Fibroblast of skin of right biceps (primary cell): ENCODE measurements at places on chromosomes 13 and 19.
A peak's percentile ranks its signal among the peaks of the same experiment; 100 is the strongest.

DNA sequence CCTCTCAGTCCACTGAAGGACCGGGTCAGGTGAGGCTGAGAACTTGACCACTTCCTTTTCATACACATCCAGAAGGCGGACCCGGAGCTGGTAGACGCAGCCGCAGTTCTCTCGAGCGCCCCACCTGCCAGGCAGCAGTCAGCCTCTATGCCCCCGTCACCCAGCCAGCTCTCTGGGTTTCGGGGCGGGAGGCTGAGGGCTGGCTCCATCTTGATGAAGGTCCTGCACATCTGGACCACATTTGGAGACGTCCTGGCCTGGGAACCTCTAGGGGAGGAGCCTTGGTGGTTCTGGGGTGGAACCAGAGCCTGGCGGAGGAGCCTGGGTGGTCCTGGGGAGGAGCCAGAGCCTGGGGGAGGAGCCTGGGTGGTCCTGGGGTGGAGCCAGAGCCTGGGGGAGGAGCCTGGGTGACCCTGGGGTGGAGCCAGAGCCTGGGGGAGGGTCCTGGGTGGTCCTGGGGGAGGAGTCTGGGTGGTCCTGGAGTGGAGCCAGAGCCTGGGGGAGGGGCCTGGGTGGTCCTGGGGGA is 14.3 kb downstream of the MRPS12 start:
- DNase-seq, result peak; percentile 14

GRCh38 chr19:47679922-47680857 is 33.0 kb upstream of the EHD2 start:
- no peak for DNase-seq

DNA sequence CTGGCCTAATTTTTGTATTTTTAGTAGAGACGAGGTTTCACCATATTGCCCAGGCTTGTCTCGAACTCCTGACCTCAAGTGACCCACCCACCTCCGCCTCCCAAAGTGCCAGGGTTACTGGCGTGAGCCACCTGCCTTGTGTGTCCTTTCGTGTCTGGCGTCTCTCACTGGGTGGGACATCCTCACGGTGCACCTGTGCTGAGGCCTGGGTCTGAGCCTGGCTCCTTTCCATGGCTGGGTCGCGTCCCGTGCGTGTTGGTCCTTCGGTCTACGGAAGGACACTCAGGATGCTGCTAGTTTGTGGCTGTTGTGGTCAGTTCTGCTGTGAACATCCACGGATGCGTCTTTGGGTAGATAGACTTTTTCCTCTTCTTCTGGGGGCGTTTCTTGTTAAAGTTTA is 19.6 kb downstream of the PIAS4 start:
- DNase-seq, result no peak

DNA sequence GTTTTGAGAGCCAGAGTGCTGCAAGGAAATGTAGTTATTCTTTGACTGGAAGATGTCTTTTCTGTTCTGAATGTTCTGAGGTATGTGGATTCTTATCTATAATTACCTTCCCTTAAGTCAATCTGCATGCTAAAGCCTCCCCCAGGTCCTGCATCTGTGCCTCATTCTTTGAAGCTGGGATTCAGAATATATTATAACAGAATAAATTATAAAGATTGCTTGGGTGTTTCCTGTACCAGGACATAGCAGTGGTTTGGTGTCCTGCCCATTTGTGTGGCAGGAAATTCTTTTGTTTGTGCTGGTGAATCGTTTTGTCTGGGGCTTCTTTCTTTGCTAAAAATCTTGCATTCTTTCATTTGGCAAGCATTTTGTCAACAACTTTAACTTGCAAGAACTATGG is 60.2 kb downstream of the ITGBL1 start:
- DNase-seq, result peak; percentile 60

- DNase-seq, result peak; percentile 16
Observed at GRCh38 chr13:63516124-63516523, 2100.5 kb upstream of the PCDH20 start.

GRCh38 chr13:21849323-21849722 is 178.4 kb downstream of the FGF9 start:
- DNase-seq, result no peak

DNA sequence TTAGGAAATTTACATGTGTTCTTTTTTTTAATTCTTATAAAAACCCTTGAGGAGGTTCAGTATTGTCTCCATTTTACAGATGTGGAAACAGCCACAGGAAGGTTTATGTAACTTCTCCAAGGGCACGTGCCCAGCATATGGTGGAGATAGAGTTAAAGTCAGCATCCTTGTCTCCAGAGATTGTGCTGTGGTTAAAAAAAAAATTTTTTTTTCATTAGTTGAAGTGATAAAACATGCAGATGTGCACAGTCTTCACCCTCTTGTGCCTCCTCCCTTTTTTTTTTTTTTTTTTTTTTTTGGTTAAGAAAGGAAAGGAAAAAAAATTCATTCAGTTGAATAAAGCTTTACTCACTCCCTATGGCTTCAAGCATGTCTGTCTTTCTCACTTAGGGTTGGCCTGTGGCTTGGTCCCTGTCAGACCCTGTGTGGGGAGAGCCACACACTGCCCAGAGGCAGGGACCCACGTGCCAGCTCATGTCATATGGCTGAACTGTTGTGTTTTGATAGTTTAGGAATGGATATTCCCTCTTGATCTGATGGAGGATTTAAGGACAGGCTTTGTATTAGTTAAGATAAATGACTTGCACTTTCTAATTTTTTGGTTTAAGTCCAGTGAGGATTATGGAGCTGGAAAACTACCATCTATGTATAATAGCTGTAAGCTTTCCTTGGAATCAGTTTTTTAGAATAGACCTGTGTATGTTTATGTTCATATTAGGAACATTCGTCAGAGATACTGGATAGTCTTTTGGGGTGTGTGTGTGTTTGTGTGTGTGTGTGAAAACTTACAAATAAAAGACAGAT is 19.3 kb downstream of the RNASEH2B start:
- DNase-seq, result no peak

- no peak for DNase-seq
Observed at GRCh38 chr19:34328982-34329381, 36.0 kb upstream of the GPI start.

GRCh38 chr19:49546825-49547565 is 19.2 kb downstream of the RCN3 start:
- peak; percentile 84 for DNase-seq

- DNase-seq, result no peak
Observed at GRCh38 chr19:15671237-15671821, 1.6 kb upstream of the CYP4F12 start.

DNA sequence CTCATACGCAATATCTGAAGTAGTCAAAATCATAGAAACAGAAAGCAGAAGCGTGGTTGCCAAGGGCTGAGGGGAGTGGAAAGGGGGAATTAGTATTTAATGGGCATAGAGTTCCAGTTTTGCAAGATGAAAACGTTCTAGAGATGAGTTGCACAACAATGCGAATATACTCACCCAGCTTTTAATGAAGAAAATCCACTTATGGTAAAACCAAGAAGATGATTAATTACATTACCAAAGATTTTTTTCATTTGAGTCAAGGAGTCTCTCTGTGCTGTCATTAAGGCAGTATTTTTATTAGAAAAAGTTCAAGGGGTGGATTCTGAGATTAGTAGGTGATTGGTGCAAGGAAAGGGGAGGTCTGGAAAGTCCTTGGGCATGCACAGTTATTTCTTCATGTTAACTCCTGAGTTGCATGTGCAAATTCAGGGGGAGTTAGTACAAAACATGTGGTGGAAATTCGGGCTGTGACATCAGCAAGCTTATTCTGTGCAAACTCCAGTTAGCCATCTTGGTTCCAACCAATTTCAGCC is 6.9 kb upstream of the CBY2 start:
- DNase-seq, result peak; percentile 16

DNA sequence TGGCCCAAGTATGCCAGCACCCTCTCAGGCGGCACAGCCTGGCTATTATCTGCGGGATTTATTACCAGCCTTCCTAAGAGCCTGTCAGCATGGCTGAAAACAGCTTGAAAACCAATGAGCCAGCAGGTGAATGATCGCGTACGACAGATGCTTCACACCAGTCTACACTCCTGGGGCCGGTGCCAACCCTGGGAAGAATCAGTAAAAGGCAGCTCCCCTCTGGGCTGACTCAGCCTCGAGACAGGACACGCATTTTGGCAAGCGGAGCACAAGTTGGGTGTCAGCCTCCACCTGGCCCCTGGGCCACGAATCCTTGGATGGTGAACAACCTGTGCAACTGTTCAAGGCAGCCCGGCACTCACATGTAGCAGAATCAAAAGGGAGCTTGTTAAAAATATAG is 15.6 kb downstream of the EMP3 start:
- peak; percentile 39 for DNase-seq

DNA sequence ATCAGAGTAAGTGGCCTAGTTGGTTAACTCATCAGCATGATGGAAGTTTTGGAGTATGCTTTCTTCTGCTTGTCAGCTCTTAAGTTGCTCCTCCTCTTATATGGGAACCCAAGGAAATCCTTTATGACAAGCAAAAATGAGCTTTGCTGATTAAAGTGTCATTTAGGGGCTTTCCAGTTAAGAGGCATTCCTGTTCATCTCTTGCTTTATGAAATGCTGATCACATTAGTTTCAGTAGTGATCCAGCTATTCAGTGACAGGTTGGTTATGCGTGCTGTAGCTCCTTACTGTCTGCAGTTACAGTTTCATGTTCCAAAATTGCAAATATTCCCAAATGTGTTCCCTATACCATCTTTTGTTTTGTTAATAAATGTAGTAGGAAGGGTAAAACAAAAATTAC is 146.6 kb downstream of the CDK8 start:
- DNase-seq, result no peak

- DNase-seq, result peak; percentile 4
Observed at GRCh38 chr13:68056816-68057710, 826.9 kb upstream of the PCDH9 start.

DNA sequence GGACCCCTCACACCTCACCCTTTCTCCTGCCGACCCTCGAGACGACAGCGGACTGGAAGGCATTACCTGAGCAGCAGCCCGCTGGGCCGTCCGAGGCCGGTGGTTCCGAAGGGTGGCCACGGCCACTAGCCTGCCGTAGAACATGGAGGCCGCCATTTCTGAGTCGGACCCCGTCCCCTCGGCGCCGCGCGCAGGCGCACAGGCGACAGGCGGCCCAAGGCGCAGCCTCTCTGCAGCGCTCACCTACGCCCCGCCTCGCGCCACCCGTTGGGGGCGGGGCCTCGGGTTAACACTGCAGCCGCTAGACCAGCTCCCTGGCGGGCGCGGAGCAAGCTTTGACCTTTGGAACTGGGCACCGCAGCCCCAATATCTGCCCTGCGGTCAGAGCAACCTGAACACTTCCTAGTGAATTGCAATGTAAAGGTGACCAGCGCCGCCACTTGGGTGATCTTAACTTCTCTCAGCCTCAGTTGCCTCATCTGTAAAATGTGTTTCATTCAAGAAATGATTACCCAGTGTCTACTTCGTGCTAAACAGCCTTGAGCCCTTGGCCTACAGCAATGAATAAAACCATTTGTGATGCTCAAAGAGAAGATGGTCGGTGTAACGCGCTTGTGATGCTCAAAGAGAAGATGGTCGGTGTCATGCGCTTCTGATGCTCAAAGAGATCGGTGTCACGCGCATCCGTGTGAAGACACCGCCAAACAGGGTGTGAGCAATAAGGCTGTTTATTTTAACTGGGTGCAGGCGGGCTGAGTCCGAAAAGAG is at the start of gene SUCLA2:
SUCLA2 (minus strand) TSS at position 160 of the 768 bp plus-strand sequence; CDS start at position 156, 4 bp downstream.
- DNase-seq, result peak; percentile 89

- no peak for DNase-seq
Observed at GRCh38 chr19:34837262-34837661, 64.2 kb upstream of the ZNF599 start.

DNA sequence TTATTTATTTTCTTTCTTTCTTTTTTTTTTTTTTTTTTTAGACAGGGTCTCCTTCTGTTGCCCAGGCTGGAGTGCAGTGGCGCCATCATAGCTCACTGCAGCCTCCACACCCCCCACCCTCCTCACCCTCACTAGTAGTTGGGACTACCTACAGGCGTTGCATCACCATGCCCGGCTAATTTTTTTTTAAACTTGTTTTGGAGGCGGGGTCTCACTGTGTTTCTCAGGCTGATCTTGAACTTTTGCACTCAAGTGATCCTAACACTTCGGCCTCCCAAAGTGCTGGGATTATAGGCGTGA is 33.6 kb downstream of the GJA3 start:
- peak; percentile 23 for DNase-seq
